ENCODE measurements at places on chromosomes 7 and 10. TPM values are rescaled to one million over a fixed set of nuclear protein-coding genes. Genes with fewer than 3 reads are reported as not detected.

- no peak for DNase-seq
These were observed 59.5 kb upstream of the ELN start for GRCh38 chr7:73968487-73968886.

DNA sequence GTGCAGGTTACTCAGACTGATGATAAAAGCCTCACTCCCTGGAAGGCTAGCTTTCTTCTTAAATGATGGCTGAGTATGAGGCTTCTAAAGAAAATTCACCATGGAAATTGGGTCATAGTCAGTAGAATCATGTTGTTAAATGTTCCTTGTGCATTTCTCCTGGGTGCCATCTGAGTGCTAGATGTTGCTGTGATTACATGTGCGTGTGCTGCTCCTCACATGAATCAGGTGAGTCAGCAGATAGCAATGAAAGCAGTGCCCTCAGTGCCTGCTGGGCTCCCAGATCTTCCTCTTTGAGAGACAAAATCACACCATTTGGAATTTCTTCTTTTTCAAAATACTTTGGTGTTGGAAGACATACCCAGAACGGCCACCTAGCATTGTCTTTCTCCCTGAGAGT, 331.7 kb downstream of the XPNPEP1 start:
- DNase-seq = no peak

DNA sequence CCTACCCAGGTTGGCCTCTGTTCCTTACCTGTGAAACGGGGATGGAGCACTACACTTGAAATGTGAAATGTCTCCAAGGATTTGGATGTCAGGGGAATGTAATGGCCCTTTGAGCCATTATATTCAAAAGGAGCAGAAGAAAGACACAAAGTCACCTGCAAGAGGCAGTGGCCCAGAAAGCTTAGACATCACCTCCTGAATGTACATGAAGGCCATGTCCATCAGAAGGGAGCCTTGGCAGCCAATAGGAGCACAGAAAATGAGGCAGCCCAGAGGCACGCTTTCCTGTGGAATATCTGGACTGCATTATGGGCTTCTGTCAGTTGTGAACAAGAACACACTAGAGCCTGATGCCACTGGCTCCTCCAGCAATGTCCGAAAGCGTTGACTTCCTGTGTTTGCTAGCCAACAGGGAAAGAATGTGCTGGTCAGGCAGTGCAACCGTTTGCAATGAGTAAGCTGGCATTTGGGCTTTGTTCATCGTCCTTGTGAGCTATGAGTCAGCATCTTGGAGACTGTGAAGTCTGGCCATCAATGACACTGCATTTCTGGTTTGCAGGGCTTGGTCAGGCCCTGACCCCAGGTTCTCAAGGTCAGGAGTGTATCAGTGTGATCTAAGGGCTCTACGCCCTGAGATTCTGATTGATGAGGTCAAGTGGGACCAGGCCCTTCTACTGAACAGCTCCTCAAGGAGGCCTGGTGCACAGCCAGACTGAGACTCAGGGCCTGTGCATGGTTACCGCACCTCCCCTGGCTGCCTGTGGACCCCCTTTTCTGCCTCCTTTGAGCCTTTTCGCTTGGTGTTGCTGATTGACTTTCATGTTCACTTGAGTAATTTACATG, 222.4 kb downstream of the RPS24 start:
- no peak for DNase-seq

- DNase-seq = no peak
These were observed 183.0 kb downstream of the HECW1 start for GRCh38 chr7:43295429-43295828.

Gene METTL27
- 13.0 TPM for polyA plus RNA-seq

Gene LHFPL3
- polyA plus RNA-seq = 4.6 TPM
